ENCODE measurements at places on chromosomes 13 and 19.

- no peak for DNase-seq
Measured at GRCh38 chr19:45234089-45234869, 10.9 kb downstream of the EXOC3L2 start.

DNA sequence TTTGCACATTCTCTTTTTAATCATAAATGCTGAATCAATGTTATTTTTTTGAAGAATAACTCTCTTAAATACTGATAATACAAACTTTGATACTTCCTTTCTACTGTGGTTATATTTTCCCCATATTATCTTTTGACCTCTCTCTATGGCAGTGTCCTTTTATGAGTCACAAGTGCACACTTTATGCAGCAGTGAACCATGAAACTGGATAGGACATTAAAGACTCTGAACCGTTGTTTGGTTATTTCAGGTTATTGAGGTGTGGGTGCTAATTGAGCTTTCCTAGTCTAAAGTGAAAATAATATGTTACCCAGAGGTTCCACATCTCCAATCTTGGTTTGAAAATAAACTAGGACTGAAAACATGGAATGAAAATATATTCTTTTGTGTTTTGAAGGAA lies 71.4 kb downstream of the DGKH start:
- no peak for DNase-seq

DNA sequence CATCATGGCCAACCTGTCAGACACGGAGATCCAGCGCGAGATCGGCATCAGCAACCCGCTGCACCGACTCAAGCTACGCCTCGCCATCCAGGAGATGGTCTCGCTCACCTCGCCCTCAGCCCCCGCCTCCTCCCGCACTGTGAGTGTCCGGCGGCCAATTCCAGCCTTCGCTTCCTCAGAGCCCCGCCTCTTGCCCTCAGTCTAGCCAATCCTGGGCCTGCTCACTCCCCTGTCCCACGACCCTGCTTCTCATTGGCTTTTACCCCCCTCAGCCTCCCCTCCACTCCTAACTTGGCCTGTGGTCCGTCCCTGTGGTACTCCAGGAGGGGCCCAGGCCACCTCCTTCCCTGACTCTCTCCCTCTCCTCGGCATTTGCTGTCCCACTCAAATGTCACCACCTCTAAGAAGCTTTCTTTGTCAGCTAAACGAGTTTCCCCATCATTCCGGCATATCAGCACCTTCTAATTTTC lies 12.3 kb downstream of the HRC start:
- DNase-seq = peak; percentile 59

DNA sequence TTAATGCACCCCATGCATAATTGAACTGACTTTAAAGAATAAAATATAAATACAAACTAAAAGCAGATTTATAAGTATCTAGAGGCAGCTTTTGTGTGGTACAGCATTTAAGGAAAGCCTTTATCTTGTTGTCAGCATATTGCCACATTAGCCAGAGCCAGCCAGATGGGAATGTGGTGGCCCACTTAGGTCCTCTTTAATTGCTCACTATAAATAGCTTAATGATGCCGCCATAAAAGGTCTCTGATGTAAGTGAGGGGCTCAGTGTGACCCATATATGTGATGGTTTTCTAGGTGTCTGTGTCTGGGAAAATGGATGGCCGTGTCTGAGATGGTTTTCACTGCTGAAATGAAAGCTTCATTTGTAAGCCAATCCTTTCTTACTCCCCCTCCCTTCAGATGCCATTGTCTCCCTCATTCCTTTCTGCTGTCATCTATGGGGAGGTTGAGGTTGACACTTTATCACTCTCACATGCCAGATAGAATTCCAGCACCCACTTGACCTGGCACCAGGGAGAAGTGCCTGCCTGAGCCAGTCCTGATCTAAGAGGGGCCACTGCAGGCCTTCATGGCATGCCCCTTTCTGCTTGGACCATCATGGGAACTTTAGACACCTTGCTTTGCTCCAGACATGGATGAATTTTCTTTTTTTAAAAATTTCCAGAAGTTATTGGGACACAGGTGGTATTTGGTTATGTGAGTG lies 135.3 kb downstream of the MTUS2 start:
- no peak for DNase-seq

- no peak for DNase-seq
Measured at GRCh38 chr19:48806818-48807589, 3.8 kb downstream of the BCAT2 start.

DNA sequence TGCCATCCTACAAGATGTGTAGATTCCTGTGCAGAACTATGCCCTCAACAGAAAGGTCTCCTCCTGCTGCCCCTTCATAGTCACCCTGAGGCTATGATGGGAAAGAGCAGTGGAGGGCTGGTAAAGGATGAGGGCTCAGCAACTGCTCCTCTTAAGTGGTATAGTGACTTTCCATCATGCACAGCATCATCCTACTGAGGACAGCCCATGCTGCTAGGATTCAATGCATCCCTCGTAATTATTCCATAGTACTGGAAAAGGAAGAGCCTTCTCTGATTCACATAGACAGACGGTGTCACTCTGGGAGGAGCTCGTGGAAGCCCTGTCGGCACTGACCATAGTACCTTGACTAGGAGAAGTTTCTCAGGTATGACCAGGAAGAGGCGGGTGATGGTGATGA lies 47.6 kb upstream of the IRS2 start:
- DNase-seq = no peak

Data from pulmonary artery endothelial cell (primary cell).